ENCODE measurements at places on chromosomes 11 and 22.

- DNase-seq: no peak
Observed at GRCh38 chr11:97607291-97608000, 1217.6 kb downstream of the JRKL start.

DNA sequence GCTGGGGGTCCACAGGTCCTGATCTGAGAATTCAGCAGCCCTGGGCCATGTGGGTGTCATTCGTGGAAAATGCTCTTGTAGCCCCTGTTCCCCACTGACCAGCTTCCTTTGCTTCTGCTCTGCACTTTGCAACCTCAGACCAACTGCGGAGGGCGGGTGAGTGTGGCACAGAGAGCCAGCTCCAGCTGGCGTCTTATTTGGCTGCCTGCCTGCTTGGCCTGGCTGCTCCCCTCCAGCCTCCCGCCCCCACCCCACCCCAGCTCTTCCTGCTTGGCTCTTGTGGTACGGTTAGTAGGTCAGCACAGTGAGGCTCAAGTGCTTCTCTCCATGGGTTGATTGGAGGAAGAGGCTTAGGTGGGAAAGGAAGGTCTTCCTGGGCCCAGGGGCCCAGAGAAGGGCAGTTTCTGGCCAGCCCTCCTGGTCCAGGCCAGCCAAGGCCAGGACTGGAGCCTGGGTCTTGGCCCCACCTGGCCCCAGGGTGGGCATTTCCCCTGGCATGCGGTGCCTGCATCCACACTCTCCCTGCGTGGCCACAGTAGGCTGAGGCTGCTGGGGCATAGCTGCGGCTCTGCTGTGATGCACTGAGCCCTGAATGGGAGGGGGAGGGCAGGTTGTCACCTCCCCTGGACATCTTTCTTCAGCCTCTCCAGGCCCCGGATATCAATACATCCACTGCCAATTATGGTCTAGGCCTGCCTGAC lies 26.5 kb downstream of the MYO7A start:
- no peak for DNase-seq

- peak; percentile 61 for DNase-seq
Observed at GRCh38 chr22:40176921-40177737, 596 bp upstream of the TNRC6B start.

GRCh38 chr11:104049116-104049515 lies 12.7 kb downstream of the DDI1 start:
- no peak for DNase-seq
